ENCODE measurements at places on chromosomes 12 and 14.

GRCh38 chr12:127785986-127786590 is 480.9 kb upstream of the TMEM132C start:
- no peak for DNase-seq

- no peak for DNase-seq
Observed at GRCh38 chr14:55781046-55781445, 201.0 kb downstream of the KTN1 start.

GRCh38 chr12:11664101-11664500 is 14.6 kb downstream of the ETV6 start:
- DNase-seq = no peak

DNA sequence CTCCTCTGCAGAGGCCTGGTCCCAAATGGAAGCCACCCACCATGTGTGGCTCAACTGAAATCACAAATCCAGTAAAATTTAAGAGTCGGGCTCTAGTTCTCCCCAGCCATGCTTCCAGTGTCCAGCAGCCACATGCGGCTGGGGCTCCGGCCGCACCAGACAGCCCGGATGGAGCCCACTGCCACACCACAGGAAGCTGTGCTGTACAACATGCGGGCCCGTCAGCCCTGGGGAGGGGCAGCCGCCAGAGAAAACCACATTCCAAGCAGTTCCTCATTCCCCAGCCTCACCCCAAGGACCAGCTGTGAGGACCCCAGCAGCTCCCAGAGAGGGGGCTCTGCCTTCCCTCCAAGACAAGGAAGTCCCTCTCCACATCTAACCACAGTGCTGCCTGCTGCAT is 135.0 kb downstream of the NCOR2 start:
- DNase-seq = no peak

DNA sequence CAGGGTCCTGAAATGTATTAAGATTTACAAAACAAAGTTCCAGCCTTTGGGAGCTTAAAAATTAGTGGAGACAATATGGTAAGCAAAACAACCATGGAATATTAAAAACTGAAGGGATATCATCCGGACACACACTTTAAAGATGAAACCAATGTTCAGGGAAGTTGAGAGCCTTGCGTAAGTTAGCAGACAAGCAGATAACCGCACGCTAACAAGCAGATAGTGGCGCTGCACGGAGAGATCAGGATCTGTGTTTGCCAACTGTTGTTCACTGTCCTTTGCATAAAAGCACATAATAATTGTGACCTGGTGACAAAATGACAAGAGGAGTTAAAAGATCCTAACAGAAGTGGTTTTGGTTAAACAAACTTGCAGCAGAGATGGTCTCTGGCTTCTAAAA is 14.3 kb upstream of the TMEM229B start:
- DNase-seq = no peak

DNA sequence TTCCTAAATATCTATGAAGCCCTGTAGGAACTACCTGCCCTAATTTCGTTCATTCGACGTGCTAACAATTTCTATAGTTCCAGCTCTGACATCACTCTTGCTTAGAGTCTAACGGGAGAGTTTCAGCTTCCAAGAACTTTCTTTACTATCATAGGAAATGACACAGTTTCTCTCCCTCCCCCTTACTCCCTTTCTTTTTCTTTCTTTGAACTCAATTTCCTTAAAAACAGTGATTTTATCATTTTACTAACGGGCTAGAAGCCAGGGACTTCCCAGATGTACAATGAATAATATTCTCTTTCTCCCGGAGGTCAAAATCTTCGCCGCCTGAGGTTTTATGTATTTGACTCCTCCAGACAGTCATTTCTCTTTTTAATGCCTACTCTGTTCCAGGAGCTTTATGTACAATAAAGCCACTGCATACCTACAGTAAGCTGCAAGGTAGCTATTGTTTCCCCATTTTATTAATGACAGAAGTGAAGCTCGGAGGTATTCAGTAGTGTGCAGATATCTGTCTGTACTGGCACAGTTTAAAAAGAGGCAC is 15.7 kb downstream of the SMCO2 start:
- no peak for DNase-seq

Measured in NCI-H2081 treated with DMSO at 0.1 percent for 48 hours (cell line).